Mesendoderm (in vitro differentiated cells): ENCODE measurements at places on chromosomes 16 and 17.

DNA sequence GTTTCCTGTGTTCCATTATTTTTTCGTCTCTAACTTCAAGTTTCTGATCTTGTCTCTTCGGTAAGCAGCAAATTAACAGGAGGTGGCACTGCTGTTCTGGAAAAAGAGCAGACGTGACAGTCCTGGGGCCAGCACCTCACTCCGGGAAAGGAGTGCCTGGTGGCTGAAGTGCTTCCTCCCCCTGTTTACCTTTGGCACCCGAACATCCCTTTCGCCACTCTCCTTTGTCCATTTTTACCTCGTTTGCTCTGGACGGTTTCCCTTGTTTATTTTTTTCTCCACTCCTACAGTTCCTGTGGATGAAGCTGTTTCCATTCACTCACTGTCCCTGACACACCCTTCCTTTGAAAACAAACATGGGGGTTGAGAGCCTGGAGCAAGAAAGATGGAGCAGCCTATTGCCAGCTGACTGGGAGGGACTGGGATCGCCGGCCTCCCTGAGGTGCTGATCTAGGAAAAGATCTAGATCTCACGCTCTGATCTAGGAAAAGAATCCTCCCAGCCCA lies 12.6 kb downstream of the SAP30BP start:
- H3K27ac ChIP-seq: no peak overlapping the region
- no peak for DNase-seq
- H3K27me3 ChIP-seq: no peaks in the 10 kb centered on the region
- H3K4me3 ChIP-seq: no peak overlapping the region

GRCh38 chr17:19574956-19575355 lies 41.3 kb downstream of the SLC47A1 start:
- DNase-seq: no peak
- no peak overlapping the region for H3K4me3 ChIP-seq
- no peaks in the 10 kb centered on the region for H3K4me1 ChIP-seq
- H3K36me3 ChIP-seq: no peaks in the 10 kb centered on the region
- H3K27me3 ChIP-seq: no peaks in the 10 kb centered on the region

GRCh38 chr16:66604376-66605176 lies at the start of gene CMTM3:
Gene CMTM3 (plus strand): TSS chr16:66604704. CDS start chr16:66604806, 102 bp downstream.
- H3K4me1 ChIP-seq: peaks cover 9% of the 10 kb centered on the region
- peak; percentile 78 for DNase-seq
- no peaks in the 10 kb centered on the region for H3K36me3 ChIP-seq

DNA sequence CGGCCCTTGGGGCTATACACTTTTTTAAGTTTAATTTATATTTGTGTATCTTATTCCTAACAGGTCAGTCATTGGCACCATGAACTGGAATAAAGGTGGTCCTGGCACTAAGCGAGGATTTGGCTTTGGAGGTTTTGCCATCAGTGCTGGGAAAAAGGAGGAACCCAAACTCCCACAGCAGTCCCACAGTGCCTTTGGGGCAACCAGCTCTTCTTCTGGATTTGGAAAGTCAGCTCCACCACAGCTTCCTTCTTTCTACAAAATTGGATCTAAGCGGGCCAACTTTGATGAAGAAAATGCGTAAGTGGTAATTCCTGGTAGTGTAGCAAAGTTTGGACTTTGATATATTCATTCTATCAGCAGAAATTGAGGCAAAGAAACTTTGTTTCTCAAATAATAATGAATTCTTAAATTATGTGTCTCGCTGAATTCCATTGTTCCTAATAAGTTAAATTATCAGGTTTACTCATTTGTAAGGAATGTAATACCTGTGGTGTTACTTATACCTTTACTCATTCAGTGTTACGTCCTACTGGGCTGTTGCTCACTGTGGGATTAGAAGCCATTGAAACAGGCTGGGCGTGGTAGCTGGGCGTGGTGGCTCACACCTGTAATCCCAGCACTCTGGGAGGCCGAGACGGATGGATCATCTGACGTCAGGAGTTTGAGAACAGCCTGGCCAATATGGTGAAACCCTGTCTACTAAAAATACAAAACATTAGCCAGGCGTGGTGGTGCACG lies 13.2 kb downstream of the DDX42 start:
- H3K36me3 ChIP-seq: no peaks in the 10 kb centered on the region
- H3K27ac ChIP-seq: no peak overlapping the region
- no peaks in the 10 kb centered on the region for H3K27me3 ChIP-seq

- no peaks in the 10 kb centered on the region for H3K27me3 ChIP-seq
- no peak within 1 kb of the TSS for H3K27ac ChIP-seq
- H3K4me1 ChIP-seq: no peaks in the 10 kb centered on the region
Measured at GRCh38 chr16:87936375-87937230, at the start of gene CA5A. Gene CA5A (minus strand): TSS chr16:87936529. CDS start chr16:87936450, 79 bp downstream.

DNA sequence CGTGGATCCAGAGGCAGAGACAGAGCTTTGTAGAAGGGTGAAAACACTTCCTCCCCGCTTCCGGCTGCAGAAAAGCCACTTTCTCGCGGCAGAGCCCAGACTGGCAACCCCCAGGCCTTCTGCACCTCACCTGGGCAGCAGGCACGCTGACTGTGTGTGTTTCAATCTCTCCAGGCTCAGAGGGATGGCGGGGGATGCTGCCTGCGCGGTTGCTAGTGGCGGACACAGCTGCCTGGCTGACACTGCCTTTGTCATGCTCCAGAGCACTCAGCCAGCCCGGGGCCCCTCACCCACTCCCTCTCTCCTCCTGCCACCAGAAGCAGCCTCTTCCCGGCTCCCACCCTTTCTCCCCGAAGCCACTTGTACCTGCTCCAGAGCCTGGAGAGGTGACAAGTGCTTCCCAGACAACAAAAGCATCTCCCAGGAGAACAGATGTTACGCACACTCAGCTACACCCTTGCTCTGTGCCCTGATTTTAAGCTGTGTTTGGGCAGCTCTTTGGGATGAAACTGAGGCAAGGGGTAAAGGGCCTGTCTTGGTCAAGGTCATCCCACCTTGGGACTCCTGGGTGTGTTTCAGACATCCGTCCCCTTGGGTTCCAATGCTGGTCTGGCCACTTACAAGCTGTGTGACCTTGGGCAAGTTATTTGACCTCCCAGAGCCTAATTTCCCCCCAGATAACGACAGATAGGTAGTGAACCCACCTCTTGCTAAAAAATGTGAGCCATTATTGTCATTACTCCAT lies 9.2 kb upstream of the GLIS2 start:
- H3K4me1 ChIP-seq: peaks cover 9% of the 10 kb centered on the region
- H3K36me3 ChIP-seq: no peaks in the 10 kb centered on the region
- H3K27me3 ChIP-seq: no peaks in the 10 kb centered on the region
- H3K4me3 ChIP-seq: peak overlapping the region; percentile 20
- DNase-seq: no peak

DNA sequence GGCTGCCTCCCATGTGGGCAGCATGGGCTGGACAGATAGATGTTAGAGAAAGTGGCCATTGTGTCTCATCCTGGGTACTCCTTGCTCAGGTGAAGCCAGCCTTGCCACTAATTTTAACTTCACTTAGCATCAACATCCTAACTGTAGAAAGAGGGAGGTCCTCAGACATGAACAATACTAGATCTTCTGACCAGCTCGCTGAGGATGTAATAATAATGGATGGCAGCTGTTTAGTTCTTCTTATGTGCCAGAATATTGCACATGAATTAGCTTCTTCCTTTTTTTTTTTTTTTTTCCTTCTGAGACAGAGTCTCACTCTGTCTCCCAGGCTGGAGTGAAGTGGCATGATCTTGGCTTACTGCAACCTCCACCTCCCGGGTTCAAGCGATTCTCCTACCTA lies 232.4 kb downstream of the CCDC182 start:
- no peaks in the 10 kb centered on the region for H3K27me3 ChIP-seq
- no peaks in the 10 kb centered on the region for H3K36me3 ChIP-seq
- no peaks in the 10 kb centered on the region for H3K4me1 ChIP-seq
- no peak overlapping the region for H3K4me3 ChIP-seq
